ENCODE measurements at places on chromosomes 2 and 18.

DNA sequence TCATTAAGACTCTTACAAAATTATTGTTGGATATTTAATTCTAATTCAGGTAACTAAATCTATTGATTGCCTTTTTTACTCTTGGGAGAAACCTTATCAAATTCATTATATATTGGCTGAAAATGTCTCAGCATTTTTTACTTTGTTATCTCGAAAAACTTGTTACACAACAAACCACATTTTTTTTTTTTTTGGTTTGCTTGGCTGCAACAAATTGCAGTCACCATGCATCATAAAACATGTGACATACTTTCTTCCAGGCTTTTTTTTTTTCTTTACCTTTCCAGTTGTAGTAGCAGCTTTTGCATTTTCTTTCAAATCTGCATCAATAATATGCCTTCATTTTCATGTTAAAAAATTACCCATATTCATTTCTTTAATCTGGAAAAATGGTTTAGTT lies 186.7 kb downstream of the TDRD15 start:
- no peak for DNase-seq

DNA sequence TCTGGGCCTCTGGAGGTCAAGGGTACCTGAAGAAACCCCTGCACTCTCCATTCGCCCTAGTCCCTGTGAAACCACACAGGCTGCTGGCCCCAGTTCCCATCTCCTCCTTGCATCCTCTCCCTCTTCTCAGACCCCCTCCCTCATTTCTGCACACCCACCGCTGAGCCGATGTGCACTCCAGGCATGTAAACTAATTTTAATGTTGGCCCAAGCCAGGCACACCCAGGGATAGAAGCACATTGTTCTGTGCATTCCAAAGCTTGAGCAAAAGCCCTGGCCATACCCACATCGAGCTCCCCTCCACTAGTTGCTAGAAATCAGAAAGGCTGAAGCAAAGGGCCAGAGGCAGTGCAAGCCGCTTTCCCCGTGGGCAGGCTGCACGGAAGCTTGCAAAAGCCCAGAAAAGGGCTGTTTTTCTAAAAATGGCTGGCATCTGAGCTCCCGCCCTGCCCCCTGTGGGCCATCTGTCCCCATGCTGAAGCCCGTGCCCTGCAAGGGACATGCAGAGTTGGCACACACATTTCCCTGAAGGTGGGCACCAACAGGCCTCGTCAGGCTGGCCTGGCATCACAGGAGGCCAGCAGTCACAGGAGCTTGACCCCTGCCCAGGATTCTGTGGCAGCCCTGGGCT lies 181.6 kb downstream of the SMAD7 start:
- no peak for DNase-seq

- DNase-seq, result no peak
Observed at GRCh38 chr2:103386872-103387271, 625.0 kb downstream of the TMEM182 start.

- no peak for DNase-seq
Observed at GRCh38 chr2:221370076-221370856, 201.8 kb downstream of the EPHA4 start.

GRCh38 chr2:239600001-239600593 lies 199.3 kb upstream of the HDAC4 start:
- DNase-seq, result no peak

DNA sequence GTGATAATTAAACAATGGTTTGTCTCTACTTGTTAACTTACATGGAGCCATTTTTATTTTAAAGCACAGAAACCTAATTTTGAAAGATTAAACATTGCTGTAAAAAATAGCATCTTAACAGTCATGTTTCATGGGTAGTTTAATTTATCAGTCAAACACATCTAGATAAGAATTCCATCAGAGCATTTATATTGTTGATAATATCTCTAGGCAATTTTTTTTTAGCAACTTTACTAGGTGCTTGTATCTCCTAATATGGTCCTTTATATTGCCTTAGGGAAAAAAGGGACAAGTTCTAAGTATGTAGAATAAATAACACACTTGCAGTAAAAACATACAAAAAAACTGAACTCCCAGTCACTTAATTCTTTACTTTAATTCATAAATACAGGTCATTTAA lies 863 bp downstream of the CSRNP3 start:
- DNase-seq, result no peak

DNA sequence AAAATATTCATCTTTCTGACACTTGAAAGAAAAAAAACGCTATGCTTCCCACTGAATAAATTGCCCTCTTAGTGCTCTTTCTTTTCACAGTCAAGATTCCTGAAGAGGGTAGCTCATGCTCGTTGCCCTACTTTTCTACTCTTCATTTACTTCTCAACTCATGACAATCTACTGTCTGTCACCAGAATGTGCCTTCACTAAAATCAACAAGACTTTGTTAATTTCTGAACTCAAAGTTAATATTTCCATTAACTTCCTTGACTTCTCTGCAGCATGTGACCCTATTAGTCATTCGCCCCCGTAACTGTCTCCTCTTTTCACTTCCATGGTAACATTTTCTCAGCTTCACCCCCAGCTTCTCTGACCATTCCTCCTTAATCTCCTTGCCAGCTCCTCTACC lies 98.9 kb upstream of the MAPRE2 start:
- no peak for DNase-seq

GRCh38 chr2:229173825-229174359 lies 97.2 kb downstream of the PID1 start:
- no peak for DNase-seq

DNA sequence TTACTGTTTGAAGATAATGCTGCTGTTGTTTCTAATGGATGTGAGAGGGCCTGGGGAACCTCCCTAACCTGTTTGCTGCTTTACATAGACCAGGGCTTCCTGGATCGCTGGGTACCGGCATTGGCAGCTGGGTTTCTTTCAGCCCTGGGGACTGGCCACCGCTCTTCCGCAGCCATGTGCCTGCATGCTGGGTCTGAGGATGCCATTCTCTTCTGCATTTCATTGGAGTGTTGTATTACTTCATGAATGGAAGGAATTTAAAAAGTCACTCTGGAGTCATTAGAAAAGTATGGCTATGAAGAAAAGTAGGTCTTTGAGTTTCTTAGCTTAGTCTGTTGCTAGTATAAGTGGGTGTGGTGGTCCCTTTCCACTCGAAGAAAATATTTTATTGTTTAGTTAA lies 107.3 kb upstream of the MGAT5 start:
- DNase-seq, result no peak

DNA sequence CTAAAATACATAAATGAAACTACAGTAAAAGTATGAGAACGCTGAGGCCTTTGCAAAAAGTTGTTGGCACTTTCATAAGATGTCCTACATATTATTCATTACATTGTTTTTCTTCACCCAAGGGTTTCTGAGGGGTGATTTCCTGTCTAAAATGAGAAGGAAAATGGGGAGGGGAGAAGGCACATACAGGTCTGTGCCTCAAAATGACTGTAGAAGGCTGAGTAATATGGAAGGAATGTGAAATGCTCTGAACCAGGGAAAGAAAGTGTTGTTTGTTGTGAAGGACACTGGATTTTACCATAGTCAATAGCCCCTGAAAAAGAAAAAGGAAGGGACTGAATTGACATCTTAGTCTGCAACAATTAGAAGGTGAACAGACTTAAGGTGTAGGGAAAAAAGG lies 99.5 kb upstream of the RNF152 start:
- no peak for DNase-seq

DNA sequence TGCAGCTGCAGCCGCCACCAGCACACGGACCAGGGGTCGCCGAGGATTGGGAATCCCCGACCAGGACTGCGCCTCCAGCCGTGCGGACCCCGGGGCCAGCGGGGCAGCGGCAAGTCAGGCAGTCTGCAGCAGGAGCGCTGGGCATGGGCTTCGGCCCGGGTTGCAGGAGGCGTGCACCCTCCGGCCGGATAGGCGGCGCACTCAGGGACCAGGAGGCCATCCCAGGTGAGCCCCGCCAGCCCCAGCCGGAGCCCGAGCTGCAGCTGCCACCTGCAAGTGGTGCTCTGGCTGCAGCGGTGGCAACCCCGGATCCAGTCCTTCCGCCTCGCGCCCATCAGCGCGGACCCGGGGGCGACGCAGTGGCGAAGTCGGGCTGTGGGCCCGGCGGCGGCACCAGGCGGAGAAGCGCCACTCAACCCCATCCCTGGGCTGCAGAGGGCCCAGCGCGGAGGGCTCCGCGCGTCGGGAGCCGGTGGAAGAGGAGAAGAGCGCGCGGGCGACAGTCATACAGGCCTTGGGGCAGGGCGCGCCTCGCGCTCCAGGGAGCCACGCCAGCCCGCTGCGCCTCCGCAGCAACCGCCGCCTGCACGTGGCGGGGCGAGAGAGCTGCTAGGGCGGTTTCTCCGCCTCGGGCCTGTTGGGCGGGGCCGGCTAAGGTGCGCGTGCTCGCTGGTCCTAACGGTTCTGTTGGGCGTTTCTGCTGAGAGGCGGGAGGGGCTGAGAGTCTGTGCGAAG lies 73.8 kb downstream of the RPIA start:
- peak; percentile 37 for DNase-seq

DNA sequence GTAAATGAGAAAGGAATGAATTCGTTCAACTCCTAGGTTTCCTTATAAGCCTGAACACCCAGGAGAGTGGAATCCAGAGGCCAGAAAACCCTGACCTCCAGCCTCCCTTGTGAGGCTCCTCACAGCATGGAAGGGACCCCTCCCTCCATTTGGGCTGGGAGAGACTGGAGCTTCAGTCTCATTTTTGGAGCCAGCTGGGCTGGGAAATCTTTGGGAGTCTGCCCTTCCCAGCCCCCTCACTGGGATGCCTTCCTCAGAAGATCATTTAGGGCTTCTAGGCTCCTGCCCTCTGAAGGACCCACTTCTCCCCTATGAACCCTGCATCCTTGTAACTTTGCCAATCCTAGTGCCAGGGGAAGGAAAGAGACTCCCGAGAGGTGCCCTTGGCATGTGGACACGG lies 346.1 kb downstream of the CYP26B1 start:
- no peak for DNase-seq

DNA sequence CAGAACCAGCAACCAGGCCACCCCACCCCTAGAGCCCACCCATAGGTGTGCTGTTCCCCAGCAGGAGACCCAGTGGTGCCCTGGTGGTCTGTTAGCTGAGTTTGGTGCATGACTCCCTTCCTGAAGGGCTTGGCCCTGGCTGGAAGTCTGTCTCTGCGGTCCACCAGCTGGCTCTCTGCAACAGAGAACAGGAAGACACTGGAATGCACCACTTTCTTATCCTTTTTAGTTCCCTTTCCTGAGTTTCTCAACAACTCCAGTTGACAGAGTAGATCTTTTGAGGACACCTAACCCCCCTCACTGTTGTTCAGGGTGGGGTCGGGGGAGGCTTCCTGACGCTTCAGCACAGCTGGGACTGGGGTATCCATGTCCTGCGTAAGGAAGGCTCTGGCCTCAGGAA lies 11.9 kb upstream of the RPL37A start:
- DNase-seq, result no peak

GRCh38 chr2:100029460-100029859 lies 112.9 kb downstream of the AFF3 start:
- DNase-seq, result no peak

DNA sequence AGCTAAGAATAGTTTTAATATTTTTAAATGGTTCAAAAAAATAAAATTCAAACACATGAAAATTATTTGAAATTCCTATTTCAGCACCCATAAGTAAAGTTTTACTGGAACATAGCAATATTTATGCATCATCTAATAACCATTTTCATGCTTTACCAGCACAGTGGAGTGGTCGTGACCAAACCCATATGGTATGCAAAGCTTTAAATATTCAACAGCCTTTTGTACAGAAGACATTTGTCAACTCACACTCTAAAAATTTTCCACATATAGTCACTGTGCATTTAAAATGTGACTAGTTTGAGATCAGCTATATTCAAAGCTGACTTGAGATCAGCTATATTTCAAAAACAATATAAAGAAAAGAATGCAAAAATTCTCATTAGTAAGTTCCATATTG lies 46.2 kb downstream of the PUM2 start:
- no peak for DNase-seq

- DNase-seq, result no peak
Observed at GRCh38 chr2:112876257-112876970, 34.6 kb upstream of the IL37 start.

DNA sequence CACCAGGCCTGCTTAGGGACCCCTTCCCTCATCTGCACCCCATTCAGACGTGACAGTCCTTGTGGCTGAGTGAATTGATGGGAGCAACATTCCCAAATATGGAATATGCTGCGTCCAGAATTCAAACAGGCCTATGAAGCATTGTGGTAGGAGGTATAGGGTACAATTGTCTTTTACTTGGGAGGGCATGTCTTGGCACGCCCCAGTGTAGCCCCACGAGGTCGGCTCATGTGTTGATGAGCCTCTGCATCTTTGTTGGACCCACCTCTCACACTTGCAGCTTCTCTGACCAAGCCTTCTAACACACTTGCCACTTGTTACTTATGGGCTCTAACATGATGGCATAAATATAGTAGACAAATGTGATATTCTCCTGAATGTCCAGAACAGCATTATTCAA lies 1.6 kb downstream of the TIMM21 start:
- no peak for DNase-seq

- DNase-seq, result no peak
Observed at GRCh38 chr2:85265304-85265703, 62.5 kb downstream of the TGOLN2 start.

GRCh38 chr2:210611466-210611865 lies 55.1 kb downstream of the CPS1 start:
- no peak for DNase-seq

DNA sequence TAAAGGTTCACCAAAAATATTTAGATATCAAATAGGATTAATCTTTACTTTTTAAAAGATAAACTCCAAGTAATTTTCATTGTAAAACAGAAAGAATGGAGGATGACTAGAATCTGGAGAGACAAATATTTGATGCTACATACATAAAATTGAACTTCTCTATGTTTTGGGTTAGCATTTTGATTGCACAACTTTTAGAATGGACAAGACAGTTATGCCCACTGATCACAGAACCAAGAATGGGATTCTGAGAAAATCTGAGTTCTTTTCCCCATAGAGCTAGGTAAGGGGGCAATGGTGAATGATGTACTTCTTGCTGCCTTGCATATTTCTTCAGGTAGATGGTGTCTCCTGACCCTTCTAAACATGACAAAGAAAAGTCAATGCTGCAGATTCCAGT lies 191.2 kb upstream of the ZEB2 start:
- no peak for DNase-seq

DNA sequence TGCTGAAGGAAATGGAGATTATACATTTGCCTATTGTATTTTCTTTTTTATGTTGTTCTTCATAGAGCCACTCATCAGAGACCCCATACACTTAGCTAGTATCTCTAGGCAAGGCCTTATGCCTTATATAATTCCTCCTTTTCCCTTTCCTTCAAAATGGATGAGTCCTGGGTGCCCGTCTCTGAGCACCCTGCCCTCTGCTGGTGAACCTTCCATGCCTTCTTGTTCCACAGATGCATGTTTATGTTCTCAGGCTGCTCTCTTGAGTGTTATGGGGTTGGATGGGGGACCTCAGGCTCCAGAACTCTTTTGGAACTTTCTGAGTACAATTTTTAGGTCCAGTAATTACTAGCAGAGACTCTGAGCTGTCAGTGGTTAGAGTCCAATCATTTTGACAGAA lies 368.6 kb upstream of the SPRED2 start:
- DNase-seq, result no peak

All from activated CD4-positive, alpha-beta T cell treated with anti-CD3 and anti-CD28 coated beads, Interleukin-2, amount 50 U/mL, for 4 hours (primary cell).